Muscle of leg (tissue), 16 donors: ENCODE measurements at places on chromosomes 3 and 15. TPM values are rescaled to one million over a fixed set of nuclear protein-coding genes. Genes with fewer than 3 reads are reported as not detected.

DNA sequence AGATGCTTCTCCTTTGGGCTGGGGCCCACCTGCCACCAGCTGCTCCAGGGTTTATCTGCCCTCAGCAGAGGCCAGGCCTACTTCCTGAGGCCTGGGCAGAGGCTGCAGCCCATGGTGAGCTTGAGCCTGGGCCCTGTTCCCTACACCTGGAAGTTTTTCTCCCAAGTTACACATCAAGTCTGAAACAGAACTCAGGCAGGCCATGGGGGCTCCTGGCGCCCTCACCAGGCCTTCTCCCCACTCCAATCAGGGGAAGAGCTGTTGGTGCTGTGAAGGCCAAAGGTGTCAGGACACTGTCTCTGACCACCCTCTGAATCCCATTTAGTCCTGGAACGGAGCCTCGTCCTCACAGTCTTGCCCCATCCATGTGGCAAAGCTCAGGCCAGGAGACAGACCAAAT is 7.3 kb downstream of the VWA5B2 start:
- no peaks in the 10 kb centered on the region for H3K4me1 ChIP-seq
- H3K4me3 ChIP-seq: no peak overlapping the region
- H3K27me3 ChIP-seq: peaks cover 29% of the 10 kb centered on the region
- DNase-seq: no peak
- no peaks in the 10 kb centered on the region for H3K36me3 ChIP-seq

DNA sequence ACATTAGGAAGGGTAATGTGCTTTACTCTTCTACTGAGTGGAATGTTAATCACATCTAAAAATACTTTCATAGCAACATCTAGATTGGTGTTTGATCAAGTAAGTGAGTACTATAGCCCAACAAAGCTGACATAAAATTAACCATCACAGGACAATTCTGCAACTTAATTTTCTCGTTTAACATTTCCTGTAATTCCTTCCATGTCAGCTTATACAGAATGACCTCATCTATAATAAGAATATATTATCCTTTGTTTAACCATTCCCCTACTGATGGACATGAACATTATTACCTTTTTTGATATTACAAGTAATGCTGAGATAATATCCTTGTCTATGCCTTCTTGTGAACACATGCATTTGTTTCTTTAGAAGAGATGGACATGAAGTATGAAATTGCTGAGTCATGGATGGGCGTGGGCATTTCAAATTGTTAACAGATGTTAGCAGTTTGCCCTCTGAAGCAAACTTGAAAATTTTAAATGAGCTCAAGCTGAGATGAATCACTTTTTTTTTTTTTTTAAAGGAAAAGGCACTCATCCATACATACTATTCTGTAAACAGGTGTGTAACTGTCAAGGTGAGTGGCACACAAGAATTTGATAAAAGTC is 85.1 kb downstream of the OXNAD1 start:
- DNase-seq: peak; percentile 64
- H3K36me3 ChIP-seq: peaks cover 10% of the 10 kb centered on the region
- no peaks in the 10 kb centered on the region for H3K27me3 ChIP-seq

FBXL2 gene
- total RNA-seq: 8.9 TPM

SEMA6D gene
- total RNA-seq: 44.9 TPM

MCTP2 gene
- 0.98 TPM for total RNA-seq

DNAJC13 gene
- 38.6 TPM for total RNA-seq

PIERCE2 gene
- 1.4 TPM for total RNA-seq

HGD gene
- total RNA-seq: 0.09 TPM

SMAD6 gene
- 5.4 TPM for total RNA-seq

GRCh38 chr3:52354676-52355075 is 38.6 kb downstream of the DNAH1 start:
- no peak overlapping the region for H3K27ac ChIP-seq
- H3K4me3 ChIP-seq: no peak overlapping the region
- DNase-seq: no peak
- H3K27me3 ChIP-seq: no peaks in the 10 kb centered on the region

OR5AC2 gene
- total RNA-seq: not detected

SH3GL3 gene
- total RNA-seq: 8.6 TPM

DNA sequence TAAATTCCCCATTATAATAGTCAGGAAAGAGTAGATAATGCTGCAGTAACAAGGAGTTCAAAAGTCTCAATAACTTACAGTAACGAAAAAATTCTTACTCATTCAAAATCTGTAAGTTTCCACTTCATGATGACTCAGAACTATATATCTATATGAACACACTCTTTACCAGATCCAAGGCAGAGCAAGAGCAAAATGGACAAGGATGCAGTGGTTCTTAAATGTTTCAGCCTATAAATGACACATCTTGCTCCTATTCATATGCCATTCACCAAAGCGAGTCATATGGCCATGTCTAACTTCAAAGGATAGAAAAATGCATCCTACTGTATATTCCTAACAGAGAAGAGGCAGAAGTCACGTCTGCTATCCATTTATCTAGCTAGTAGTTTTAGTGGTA is 787.7 kb downstream of the NAALADL2 start:
- no peaks in the 10 kb centered on the region for H3K36me3 ChIP-seq
- no peak overlapping the region for H3K4me3 ChIP-seq
- no peak for DNase-seq
- H3K4me1 ChIP-seq: no peaks in the 10 kb centered on the region
- H3K27ac ChIP-seq: no peak overlapping the region

RPL15 gene
- 2,527 TPM for total RNA-seq

TLR9 gene
- total RNA-seq: 0.09 TPM

DNA sequence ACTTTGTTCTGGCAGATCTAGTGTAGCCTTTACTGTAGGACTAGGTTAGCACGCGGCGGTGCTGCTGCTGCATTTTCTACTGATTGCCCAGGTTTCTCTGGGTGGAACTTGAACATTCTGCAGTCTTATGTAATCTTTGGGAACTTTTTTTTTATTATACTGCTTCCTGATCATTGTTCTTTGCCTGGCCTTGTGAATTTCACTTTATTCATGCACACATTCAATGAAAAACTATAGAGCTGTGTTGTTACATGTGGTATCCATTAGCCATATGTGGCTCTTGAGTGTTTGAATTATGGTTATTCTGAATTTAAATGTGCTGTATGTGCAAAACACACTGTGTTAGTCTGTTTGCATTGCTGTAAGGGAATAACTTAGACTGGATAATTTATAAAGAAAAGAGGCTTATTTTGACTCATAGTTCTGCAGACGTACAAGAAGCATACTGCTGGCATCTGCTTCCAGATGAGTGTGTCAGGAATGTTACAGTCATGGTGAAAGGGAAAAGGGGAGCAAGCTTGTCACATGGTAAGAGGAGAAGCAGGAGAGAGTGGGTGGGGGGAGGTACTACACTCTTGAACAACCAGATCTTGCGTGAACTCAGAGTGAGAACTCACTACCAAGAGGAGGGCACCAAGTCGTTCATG is 26.5 kb downstream of the MEF2A start:
- no peak overlapping the region for H3K27ac ChIP-seq
- DNase-seq: no peak

ZPLD1 gene
- under 0.01 TPM for total RNA-seq

DNA sequence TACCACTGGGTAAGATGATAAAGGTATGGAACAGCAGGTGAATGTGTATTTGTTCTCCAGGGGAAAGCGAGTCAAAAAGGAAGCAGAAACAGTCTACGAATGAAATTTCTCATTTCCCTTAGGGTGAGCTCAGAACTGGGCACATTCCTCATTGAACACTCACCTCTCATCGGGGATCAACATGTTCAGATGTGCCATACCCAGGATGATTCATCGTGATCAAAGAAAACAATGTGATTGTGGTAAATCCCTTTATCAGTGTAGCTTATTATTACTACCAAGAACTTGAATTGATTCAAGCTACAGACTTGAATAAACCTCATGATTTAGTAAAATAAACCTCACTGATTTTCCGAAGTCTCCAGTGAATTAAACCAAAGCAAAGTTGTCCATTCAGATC is 72.1 kb downstream of the GJD2 start:
- no peak overlapping the region for H3K4me3 ChIP-seq
- no peaks in the 10 kb centered on the region for H3K4me1 ChIP-seq
- H3K27me3 ChIP-seq: peaks cover 2% of the 10 kb centered on the region

TIPIN gene
- 12.7 TPM for total RNA-seq

GRCh38 chr3:159860269-159861116 is 128.1 kb upstream of the IL12A start:
- H3K4me1 ChIP-seq: peaks cover 47% of the 10 kb centered on the region
- DNase-seq: peak; percentile 94
- peak overlapping the region; percentile 81 for H3K27ac ChIP-seq
- no peak overlapping the region for H3K4me3 ChIP-seq
- H3K36me3 ChIP-seq: no peaks in the 10 kb centered on the region
- H3K27me3 ChIP-seq: no peaks in the 10 kb centered on the region

DNA sequence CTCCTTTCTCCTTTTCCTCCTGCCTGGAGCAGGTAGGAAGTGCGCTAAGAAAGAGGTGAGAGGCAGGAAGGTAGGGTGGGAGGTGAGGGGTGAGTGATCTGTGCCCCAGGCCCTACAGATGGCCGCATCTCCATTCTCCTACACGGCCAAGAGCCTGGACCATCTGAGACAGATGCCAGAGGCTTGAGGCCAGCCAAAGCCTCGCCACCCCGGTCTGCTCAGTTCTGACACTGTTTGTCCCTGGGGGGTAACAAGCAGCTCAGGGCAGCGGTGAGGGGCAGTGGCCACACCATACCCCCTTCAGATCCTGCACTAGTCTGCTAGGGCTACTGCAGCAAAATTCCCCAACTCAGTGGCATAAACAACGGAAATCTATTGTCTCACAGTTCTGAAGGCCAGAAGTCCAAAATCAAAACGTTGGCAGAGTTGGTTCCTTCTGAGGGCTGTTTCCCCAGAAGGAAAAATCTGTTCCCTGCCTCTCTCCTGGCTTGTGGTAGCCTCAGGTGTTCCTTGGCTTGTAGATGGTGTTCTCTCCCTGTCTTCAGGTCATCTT is 28.4 kb downstream of the ADCY5 start:
- no peak overlapping the region for H3K4me3 ChIP-seq
- H3K4me1 ChIP-seq: peaks cover 21% of the 10 kb centered on the region
- peaks cover 5% of the 10 kb centered on the region for H3K27me3 ChIP-seq
- no peaks in the 10 kb centered on the region for H3K36me3 ChIP-seq
- no peak for DNase-seq

CPLX3 gene
- not detected for total RNA-seq

DNA sequence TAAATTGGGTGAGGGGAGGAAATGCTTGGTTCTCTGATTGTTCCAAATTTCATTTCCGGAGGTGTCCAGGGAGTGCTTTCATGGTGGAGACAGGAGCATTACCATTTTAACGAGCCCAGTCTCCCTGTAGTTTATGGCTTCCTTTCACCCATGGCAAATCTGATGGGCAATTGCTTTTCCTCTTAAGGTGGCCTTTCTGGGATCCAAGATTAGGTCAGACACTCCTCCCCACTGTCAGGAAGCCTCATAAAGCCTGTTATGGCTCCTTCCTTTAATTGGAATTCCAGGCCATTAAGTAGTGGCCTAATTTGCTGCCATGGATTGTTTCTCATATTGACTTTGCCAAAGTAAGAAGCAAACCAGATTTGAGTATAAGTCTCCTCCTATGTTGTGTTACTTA is 157.8 kb downstream of the PDCD6IP start:
- DNase-seq: no peak
- H3K4me3 ChIP-seq: no peak overlapping the region
- H3K27ac ChIP-seq: no peak overlapping the region

DNA sequence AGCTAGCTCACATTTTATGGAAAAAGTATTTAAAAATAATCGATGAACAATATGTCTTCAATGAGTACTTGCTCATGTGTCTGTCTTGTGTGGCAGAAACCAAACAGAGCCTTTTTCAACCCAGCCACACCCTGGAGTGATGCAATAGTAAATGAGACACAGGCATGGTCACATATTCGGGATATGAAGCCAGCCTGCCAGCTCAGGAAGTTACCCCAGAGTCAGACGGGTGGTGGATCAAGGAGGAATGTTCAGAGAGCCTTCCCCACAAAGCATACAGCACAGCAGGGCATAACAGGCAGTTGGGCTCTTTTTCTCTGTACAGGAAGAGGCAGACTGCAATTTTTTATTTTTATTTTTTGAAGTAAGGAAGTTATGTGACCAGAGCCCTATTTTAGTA is 27.3 kb downstream of the LARP6 start:
- H3K27ac ChIP-seq: no peak overlapping the region
- H3K36me3 ChIP-seq: peaks cover 7% of the 10 kb centered on the region
- H3K27me3 ChIP-seq: no peaks in the 10 kb centered on the region
- no peak overlapping the region for H3K4me3 ChIP-seq
- H3K4me1 ChIP-seq: peaks cover 5% of the 10 kb centered on the region

GOLGA6A gene
- total RNA-seq: 0.13 TPM

DNA sequence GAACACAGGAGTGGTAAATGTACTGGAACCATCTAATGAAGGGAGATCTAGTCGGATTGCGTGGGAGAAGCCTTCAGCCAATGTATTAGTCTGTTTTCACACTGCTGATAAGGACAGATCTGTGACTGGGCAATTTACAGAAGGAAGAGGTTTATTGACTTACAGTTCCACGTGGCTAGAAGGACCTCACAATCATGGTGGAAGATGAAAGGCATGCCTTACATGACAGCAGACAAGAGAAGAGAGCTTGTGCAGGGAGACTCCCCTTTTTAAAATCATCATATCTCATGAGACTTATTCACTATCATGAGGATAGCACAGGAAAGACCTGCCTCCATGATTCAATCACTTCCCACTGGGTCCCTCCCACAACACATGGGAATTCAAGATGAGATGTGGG is 17.0 kb downstream of the HRG start:
- H3K27ac ChIP-seq: no peak overlapping the region
- H3K4me3 ChIP-seq: no peak overlapping the region
- H3K4me1 ChIP-seq: no peaks in the 10 kb centered on the region
- no peaks in the 10 kb centered on the region for H3K36me3 ChIP-seq
- no peaks in the 10 kb centered on the region for H3K27me3 ChIP-seq

DNA sequence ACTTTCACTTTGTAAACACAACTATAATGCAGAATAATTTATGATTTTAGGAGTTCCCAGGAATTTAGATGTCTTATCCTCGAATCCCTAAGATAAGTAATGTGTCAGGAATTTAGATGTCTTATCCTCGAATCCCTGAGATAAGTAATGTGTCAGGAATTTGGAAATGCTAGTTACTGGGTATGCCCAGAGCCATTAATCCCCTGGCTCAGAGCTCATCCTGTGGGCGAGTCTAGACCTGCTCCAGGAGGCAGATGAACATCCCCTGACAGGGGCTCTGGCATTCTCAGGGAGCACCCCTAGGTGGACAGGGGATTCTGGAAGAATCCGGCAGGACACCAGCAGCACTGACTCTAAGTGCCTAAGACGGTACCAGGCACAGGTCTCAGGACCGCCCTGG is 163.3 kb downstream of the ARRDC4 start:
- H3K4me1 ChIP-seq: peaks cover 9% of the 10 kb centered on the region
- H3K27me3 ChIP-seq: no peaks in the 10 kb centered on the region
- no peak overlapping the region for H3K27ac ChIP-seq
- no peak for DNase-seq
- no peak overlapping the region for H3K4me3 ChIP-seq

- DNase-seq: no peak
- H3K27ac ChIP-seq: no peak overlapping the region
- H3K4me3 ChIP-seq: no peak overlapping the region
- H3K27me3 ChIP-seq: no peaks in the 10 kb centered on the region
- H3K36me3 ChIP-seq: no peaks in the 10 kb centered on the region
- H3K4me1 ChIP-seq: no peaks in the 10 kb centered on the region
These were observed 202.8 kb downstream of the CADPS start for GRCh38 chr3:62672270-62672987.

GRCh38 chr15:54519577-54519976 is 541.3 kb downstream of the UNC13C start:
- no peak overlapping the region for H3K4me3 ChIP-seq
- no peaks in the 10 kb centered on the region for H3K36me3 ChIP-seq
- no peaks in the 10 kb centered on the region for H3K27me3 ChIP-seq
- no peak overlapping the region for H3K27ac ChIP-seq

- H3K36me3 ChIP-seq: no peaks in the 10 kb centered on the region
- H3K4me3 ChIP-seq: no peak overlapping the region
- H3K27me3 ChIP-seq: peaks cover 4% of the 10 kb centered on the region
- peak; percentile 44 for DNase-seq
- no peaks in the 10 kb centered on the region for H3K4me1 ChIP-seq
- H3K27ac ChIP-seq: no peak overlapping the region
These were observed 13.6 kb upstream of the COMMD2 start for GRCh38 chr3:149765762-149766334.
